CD4-positive, alpha-beta T cell treated with Interleukin-21 for 1 hour (primary cell): ENCODE measurements at places on chromosomes 13 and 19.
A peak's percentile ranks its signal among the peaks of the same experiment; 100 is the strongest.

- no peak for DNase-seq
These were observed 47.7 kb downstream of the DOCK9 start for GRCh38 chr13:98930151-98930591.

GRCh38 chr13:110197026-110197425, 109.9 kb downstream of the COL4A1 start:
- no peak for DNase-seq

DNA sequence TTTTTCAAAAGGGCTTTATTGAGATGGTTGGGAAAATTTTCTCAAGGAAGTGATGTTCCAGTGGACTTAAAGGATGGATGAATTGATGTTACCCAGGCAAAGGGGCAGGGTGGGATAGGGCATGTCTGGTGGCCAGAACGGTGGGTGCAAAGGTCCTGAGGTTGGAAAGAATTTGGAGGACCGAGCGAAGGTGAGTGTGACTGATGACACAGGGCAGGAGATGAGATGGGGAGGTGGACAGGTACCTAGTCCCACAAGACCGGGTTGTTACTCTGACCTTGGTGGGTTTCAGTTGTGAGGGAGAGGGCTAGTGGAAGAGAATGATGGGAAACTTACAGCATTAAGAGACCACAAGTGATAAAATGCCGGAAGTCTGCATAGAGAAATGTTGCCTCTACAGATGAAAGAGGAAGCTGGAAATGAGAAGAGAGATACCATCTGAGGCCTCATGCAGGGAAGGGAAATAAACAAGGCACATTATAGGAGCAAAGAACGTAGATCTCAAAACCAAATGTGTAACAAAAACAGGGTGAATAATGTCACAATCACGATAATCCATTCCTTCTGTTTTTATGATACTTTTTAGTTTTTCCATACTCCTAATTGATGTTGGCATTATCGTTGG, 4.5 kb downstream of the ADGRE1 start:
- DNase-seq: peak; percentile 41

DNA sequence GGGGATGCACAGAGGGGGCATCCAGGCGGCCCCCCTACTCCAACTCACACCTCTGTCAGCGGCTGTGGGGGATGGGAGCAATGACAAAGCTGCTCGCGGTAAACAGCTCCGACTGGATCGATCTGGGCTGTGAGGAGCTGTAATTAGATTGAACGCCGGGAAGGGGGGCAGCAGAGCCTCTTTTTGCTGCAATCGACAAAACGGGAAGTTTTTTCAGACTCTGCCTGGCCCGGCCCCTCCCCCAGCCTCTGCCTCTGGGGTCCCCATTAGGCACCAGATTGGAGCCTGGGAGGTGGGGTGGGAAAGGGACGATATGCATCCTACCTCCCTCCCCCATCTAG, 16.3 kb downstream of the ONECUT3 start:
- no peak for DNase-seq

GRCh38 chr13:100230769-100231149, 141.9 kb downstream of the PCCA start:
- no peak for DNase-seq
